Amygdala (tissue), 56 donors: ENCODE measurements at places on chromosomes 6 and 20.

GRCh38 chr6:112337209-112337638, 9.9 kb upstream of the RFPL4B start:
- peak; percentile 36 for DNase-seq

DNA sequence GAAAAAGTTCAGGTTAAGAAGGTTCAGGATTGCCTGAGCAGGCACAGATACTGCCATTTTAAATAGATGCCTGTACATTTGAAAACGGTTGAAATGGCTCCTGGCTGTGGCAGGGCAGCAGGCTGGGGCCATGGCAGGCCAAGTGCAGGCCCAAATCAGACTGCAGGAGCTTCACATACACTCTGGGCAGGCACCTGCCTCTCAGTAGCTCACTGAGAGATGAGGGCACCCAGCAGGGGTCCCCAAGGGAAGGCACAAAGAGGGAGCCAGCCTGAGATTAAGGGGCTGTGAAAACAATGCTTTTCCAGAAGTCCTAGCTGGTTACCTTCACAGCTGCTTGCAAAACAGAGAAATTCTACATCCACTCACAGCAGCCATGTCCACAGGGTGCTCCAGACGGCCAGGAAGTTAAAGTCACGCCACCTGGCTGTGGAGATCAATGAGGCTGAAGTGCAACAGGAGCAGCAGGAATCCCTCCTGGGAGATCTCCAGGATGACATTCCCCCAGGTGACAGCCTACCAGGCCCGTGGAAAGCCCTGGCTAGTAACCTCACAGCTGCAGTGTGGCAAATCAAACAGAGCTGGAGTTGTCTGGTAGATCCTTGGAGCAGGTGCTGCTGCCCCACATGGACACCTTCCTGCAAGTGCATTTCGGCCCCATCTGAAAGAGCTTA, 6.2 kb upstream of the RAET1E start:
- no peak for DNase-seq

DNA sequence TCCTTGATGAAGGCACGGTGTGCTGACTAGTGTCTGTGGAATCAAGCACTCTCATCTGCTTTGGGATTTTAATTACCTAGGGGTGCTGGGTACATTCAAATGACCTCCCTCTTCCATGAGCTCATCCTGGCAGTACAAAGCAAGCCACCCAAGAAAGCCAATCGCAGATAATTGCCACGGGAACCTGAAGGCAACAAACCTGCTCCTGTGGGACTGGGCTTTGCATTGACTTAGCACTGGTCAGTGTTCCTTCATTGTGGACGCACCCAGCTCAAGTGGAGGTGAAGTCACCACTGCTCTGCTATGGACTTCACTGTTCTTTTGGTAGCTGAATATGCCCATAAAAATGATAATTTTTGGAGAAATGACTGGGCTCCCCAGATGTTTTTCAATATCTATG, 261.6 kb upstream of the FERMT1 start:
- no peak for DNase-seq

GRCh38 chr20:47125508-47125757, 230.8 kb downstream of the EYA2 start:
- no peak for DNase-seq

GRCh38 chr6:13395272-13396237, 67.2 kb upstream of the TBC1D7 start:
- DNase-seq, result peak; percentile 14

DNA sequence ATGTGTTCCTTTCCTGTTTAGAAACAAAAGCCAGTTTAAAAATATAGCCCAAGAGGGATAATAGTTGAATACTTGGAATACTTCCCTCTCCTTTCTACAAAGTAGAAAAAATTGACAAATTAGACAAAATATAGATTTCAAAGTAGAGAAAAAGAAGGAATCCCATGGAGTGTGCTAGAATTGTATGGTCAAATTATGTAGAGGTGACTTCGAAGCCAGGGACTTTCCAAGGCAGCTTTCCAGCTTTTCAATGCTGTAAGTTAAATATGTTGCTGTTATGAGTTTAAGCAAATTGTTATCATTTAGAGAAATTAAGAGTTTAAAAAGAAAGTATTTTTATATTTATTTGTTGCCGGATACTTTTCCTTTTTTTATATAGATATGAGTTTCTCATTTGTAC, 415.5 kb upstream of the OPRM1 start:
- DNase-seq, result no peak

DNA sequence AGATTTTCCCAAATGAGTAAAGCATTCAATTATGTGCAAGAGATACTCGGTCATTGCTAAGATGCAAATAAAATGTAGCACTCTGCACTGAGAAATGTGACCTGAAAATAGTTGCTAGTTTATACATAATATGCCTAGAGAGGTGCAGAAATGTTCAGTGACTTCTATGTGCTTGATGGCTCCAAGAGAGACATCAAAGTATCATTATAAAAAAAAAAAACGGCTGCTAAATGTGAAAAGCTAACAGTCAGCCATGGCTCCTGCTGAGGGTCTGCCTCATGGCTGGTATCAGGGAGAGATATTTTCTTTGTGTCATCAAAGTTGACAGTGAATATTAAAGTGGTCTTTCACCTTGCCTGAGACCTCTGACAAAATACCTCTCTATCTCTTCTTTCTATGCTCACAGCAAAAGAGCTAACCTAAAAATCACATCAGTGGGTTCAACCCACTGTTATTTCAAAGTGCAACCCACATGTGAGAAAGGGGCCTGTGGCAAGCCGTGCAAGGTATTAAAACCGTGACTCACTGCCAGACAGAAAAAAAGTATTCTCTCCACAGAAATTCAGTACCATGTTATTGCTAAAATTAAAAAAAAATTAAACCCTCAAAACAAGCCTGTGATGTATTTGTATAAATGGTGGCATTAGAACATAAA, 259.0 kb downstream of the HIVEP2 start:
- DNase-seq, result no peak

GRCh38 chr20:10558635-10559187, 115.1 kb downstream of the JAG1 start:
- no peak for DNase-seq

- no peak for DNase-seq
Measured at GRCh38 chr20:63005862-63006539, 763 bp downstream of the BHLHE23 start.

DNA sequence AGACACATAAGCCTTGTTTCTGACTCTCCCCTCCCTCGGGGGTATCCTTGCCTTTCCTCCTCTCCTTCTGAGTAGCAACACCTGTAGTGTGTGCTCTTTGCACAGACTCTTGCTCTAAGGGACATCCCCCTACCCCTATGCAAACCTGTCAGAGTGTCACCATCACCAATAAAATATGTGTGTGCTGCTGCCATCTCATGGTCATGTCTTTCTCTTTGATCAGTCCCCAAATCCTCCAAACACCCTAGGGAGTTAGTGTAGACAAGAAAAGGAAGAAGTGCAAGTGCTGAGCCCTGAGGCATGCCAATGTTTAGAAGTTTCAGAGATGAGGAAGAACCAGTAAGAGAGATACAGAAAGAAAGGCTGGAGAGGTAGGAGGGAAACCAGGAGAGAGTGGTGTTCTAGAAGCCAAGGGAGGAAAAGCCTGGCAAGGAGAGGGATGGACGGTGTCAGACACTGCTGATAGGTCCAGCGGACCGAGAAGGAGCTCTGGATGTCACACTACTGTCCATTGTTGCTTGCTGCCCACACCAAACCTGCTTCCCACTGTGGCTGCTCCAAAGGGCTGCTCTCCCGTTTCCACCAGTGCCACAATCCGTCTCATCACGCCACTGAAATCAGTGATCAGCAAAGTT, 16.4 kb downstream of the TRMT6 start:
- DNase-seq, result no peak

GRCh38 chr6:36627141-36627540, 33.0 kb downstream of the SRSF3 start:
- DNase-seq, result no peak
